Stimulated activated CD4-positive, alpha-beta T cell treated with anti-CD3 and anti-CD28 coated beads, Interleukin-15, amount 100 ng/mL, for 1 hour (primary cell): ENCODE measurements at places on chromosomes 5 and 9.

DNA sequence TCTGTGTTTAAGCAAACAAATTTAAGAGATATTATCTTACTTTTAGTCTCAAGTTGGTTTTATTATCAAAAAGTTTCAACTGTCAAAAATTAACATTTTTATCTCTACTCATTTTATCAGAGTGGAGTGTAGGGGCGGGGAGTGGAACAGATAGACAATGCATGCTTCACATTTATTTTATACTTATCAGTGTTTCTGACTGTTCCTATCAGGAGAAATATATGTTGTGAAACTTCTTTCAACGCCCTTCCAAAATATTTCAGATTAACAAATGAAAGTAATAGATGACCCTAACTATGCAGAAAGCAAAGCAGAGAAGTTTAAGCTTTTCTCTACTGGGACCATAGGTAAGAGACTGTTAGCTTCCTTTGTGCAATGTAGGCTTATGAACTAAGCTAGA is 44.9 kb upstream of the MAST4 start:
- no peak for DNase-seq

GRCh38 chr5:79535477-79536192 is 21.7 kb upstream of the HOMER1 start:
- DNase-seq: no peak

GRCh38 chr5:172377856-172378255 is 76.5 kb downstream of the SH3PXD2B start:
- DNase-seq: no peak

DNA sequence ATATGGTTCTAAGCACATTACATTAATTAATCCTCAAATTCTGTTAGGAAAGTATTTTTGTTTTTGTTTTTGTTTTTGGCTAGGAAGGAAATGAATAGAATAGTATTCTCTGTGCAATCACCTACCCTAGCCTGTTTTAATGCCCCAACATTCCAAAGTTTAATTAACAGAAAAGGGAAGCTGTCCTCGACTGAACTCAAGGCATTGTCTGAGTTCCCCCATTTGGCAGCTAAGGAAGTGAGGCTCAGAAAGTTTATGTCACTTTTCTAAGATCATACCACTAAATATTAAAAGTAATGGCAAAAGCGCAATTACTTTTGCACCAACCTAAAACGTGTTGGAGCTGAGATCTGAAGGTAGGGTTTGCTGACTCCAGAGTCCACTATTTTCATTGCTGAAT is 59.8 kb downstream of the FGF1 start:
- no peak for DNase-seq

DNA sequence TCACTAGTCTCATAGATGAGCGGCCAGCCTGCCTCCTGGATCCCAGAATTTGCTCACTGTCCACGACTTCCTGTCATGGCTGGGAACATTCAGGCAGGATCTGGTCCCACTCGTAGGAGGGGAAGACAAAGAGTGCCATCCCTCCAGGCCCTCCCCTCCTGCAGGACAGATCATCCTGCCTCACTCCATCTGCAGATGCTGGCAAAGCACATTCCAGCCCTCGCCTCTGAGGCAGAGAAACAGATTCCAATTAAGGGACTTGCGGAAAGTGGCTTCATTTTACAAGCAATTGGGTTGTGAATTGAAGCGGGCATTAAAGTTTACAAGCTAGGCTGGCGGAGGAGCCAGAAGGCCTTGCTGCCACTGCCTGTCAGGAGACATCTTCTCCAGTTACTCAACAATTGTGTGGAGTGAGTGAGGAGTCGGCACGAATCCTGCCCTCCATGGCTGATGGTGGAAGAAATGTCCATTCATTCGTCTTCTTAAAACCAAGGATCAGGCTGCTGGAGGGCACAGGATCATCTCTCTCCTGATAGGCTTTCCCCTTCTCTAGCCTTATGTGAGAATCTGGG is 41.8 kb upstream of the KCNMB1 start:
- DNase-seq: no peak

DNA sequence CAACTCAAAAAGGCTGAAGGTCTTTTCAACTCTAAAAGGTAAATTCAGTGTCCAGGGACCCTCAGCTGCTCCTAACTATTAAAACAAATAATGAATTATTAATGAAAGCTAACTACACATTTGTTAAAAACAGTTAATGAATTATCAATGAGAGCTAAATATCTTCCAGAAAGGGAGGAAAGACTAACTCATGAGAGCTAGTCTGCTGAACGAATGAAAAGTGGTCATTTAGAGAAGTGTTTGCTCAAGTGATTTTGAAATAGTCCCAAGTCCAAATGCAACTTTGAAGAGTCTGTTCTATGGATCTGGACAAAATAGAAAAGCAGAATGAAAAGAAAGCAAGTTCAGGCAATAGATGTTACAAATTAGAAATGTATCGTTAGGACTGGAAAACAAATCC is 133.9 kb upstream of the SPEF2 start:
- no peak for DNase-seq

DNA sequence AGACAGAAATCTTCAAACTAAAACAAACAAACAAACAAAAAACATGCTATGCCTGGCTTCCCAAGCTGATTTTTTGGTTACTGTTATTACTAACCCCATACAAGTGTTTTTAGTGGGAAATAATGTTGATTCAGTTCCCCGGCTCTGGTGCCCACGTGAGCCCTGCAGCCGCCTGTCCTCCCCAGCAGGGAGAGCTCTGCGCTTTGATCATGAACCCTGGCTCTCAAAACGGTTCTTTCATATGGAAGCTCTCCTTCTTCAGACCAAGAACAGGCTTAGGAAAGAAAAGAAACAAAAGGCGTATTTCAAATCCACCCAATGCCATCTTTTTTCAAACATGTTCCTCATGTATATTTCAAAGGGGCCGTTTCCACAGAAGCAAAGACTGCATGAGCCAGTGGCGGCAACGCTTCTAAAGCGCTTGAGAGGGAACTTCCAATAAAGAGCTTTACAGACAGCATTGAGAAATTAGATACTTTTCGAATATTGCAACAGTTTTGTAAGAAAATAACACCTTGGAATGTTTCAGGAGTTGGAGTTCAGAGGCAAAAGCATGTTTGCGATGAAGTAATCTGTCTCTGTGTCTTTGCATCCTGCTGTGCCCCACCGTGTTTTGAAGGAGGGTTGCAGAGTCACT is 74.8 kb downstream of the ICE1 start:
- DNase-seq: no peak

GRCh38 chr5:10533226-10533625 is 30.6 kb upstream of the ANKRD33B start:
- DNase-seq: no peak

DNA sequence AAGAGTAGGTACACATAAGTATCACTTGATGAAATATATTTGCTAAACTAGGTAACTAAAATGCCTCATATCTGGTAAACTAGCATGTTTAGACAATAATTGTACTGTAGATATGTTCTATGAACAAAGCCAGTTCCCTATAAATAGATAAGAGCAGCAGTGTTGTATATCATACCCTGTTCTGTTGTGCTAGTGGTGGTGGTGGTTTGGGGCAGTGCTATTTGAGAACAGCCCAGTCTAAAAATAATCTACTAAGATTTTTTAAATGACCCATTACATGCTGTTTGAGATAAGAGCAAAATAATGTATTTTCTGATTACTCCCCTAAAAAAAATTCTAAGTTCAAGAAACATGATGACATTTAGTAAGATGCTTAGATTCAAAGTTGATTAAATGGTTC is 829.2 kb upstream of the DMAC1 start:
- no peak for DNase-seq

DNA sequence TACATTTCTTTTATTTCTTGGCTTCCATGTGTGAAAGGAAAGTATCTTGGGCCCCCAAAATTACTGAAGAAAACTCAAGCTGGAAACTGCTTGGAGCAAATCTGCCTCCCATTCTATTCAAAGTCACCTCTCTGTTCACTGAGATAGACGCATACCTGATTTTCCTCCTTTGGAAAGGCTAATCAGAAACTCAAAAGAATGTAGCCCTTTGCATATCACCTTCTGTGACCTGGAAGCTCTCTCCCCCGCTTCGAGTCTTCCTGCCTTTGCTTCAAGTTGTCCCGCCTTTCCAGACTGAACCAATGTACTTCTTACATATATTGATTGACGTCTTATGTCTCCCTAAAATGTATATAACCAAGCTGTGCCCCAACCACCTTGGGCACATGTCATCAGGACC is 5.0 kb upstream of the RXFP3 start:
- no peak for DNase-seq

- no peak for DNase-seq
These were observed 106.4 kb upstream of the GPR151 start for GRCh38 chr5:146622391-146622790.

- no peak for DNase-seq
These were observed 187.5 kb downstream of the SNCAIP start for GRCh38 chr5:122499585-122499984.

GRCh38 chr5:137164961-137165360 is 334.2 kb downstream of the SPOCK1 start:
- DNase-seq: no peak

GRCh38 chr5:52580921-52581320 is 206.8 kb upstream of the ITGA1 start:
- DNase-seq: no peak

GRCh38 chr5:56025151-56025885 is 30.6 kb upstream of the IL6ST start:
- no peak for DNase-seq
